ENCODE measurements at places on chromosomes 12 and 14. TPM values are rescaled to one million over a fixed set of nuclear protein-coding genes. Genes with fewer than 3 reads are reported as not detected.

Gene RAB15
- total RNA-seq: 20.3 TPM

GRCh38 chr12:128318341-128318740, 51.4 kb downstream of the TMEM132C start:
- peak; percentile 15 for DNase-seq

GRCh38 chr12:54032627-54033100, at the start of gene HOXC5:
Gene HOXC5 (plus strand): TSS chr12:54033050. CDS start chr12:54033123, 73 bp downstream.
- peak; percentile 94 for DNase-seq

DNA sequence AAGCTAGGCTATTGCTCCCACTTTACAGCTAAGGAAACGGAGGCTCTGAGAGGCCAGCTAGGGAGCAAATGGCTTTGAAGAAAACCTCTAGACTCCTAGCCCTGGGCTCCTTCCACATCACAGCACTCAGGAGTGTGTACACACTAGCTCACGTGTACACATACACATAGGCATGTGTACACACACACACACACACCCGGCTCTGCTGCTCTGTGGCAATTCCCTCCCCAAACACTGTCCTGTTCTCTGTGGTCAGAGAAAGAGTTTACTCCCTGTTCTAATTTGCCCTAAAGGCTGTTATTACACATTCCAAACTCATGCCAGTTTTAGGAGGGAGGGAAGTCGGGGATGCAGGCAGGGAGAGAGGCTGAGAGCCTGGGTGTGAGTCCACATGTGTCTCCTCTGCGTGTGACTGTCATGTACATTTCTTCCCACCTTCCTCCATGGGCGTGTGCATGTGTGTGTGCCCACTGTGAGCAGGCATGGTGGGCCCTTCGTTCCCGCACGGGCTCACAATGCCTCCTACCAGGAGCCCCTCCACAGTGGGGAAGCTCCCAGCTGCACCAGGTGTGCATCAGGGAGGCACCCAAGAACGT, 14.2 kb downstream of the TRPV4 start:
- DNase-seq: no peak

DNA sequence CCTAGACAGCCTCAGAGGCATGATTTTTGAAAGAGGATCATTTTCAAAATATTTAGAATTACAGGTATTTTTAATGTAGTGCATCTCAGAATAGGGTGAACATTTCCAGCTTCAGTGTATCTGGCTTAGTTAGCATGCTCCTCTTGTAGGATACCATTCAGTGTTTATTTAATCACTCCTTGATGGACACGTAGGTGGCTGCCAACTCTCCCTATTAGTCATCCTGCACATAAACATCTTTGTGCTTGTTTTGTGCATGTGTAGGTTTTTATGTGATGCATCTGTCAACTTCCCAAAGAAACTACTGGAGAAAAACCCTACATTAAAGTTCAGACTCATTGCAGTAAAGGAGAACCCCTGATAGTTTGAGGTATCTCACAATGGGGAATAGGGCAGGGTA, 52.5 kb upstream of the RBM19 start:
- no peak for DNase-seq

Gene MGP
- 182 TPM for total RNA-seq

Gene ALG10B
- 2.9 TPM for total RNA-seq

Gene APOF
- total RNA-seq: not detected

- DNase-seq: no peak
These were observed 16.5 kb downstream of the TPCN1 start for GRCh38 chr12:113237748-113238147.

DNA sequence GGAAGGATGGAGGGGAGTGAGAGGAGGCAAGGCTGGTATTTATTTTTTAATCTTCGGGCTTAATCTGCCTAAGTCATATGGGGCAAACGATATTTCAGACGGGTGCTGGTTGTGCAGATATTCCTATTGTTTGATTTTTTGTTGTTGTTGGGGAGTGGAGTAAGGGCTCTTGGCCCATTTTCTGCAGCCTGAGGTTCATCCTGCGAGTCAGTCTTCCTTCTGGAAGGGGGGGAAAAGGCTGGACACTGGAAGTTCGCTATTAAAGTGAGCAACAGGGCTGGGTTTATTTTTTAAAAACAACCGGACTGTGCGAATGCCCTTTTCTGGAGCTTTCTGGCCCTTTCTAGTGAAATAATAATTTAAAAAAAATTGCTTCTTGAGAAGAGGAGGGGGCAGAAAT, 2.3 kb downstream of the NRXN3 start:
- no peak for DNase-seq

DNA sequence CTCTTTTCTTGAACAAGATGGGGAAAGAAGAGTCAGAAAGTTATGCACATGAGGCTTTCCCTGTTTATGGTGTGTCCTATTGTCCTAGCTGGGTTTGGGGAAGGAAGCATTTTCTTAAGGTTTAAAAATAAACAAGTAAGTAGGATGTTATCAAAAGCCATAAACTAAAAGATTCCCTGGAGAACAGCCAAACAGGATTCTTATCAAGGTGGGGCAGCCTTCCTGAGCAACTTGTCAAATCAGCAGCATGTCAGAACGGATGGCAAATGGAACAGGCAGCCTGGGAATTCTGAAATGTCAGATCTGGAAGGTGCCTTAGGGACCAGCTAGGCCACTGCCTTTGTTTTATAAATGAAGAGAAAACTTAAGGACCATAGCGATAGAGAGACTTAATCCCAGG, 152.2 kb upstream of the RGS6 start:
- DNase-seq: peak; percentile 16

GRCh38 chr12:53224061-53224896, 7.7 kb downstream of the RARG start:
- peak; percentile 78 for DNase-seq

DNA sequence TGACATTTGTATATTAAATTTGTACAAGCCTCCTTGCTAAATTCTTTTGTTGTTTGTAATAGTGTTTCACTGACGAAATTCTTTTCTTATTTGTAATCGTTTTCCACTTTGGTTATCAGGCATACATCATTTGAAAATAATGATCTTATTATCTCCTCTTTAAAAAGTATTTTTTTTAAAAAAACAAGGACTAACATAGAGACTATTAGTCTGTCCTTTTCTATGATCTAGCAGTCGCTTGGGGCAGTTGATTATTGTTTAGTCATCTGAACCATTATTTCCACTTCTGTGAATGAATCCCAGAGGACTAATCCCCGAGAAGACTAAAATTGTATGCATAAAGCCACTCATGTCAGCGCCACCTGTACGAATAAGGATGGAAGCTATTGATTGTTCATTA, 11.5 kb downstream of the ADGRD1 start:
- no peak for DNase-seq

Gene PARP11
- total RNA-seq: 7.0 TPM

DNA sequence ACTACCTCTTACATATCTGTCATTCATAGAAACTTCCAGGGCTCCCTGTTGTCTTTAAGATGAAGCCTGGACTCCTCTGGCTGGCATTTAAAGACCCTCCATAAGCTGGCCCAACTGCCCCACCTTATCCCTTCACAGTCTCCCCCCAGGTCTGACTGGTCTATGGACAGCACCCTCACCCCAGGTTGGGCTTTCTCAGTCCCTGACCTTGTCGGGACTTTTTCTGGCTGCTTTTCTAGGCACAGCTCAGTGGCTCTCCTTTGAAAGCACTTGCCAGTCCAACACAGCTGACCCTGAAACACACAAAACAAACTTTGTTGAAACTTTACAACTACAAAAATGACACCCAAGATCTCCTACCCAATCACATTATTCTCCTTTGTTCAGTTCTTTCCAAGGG, 13.9 kb upstream of the MYH7 start:
- DNase-seq: no peak

Gene PTMS
- total RNA-seq: 50.3 TPM

Gene KRT3
- total RNA-seq: not detected

GRCh38 chr14:100658181-100658886, 68.4 kb upstream of the DLK1 start:
- no peak for DNase-seq

Gene TCL1B
- total RNA-seq: not detected

Gene KLRC3
- total RNA-seq: 1.3 TPM

- peak; percentile 89 for DNase-seq
These were observed 53.0 kb downstream of the SSH1 start for GRCh38 chr12:108804271-108804953.

Data from stomach (tissue), 19 donors.